Osteocyte (in vitro differentiated cells): ENCODE measurements at places on chromosomes 12 and 14.

DNA sequence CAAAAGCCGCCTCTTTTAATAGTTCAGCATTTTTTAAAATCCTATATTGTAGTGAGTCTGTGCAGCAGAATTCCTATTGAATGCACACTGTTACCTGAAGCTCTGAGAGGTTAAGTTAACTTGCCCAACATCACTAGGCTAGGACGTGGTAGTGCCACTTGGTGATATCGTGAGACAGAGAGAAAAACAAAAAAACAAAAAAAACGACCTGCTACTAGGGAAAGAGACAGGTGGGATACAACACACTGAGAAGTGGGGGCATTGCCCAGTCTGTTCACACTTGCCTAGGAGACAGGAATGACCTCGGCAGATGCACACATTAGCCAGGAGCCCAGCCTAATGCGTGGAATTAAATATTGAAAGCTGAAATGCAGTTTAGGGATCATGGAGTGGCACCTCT lies 129.7 kb upstream of the CCND2 start:
- H3K27me3 ChIP-seq = peaks cover 4% of the 10 kb centered on the region
- DNase-seq = no peak
- no peaks in the 10 kb centered on the region for H3K4me1 ChIP-seq
- H3K27ac ChIP-seq = no peak overlapping the region
- no peak overlapping the region for H3K4me3 ChIP-seq
- no peaks in the 10 kb centered on the region for H3K36me3 ChIP-seq

DNA sequence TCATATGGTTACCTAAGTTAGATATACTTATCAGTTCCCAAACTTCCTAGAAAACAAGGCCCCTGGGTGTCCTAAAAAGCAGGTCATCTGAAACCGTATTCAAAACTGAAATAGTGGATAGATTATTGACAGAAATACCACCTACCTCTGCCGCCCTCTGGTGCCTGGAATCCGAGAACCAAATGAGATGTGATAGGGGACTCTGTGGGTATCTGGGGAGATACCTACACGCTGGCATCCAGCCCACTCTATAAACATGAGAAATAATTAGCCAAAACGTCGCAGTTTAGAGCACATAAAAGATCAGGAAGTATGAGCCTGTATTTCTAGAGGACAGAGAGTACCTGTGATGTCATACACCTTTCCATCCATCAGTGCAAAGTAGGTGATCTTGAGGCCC lies 4.4 kb downstream of the ORMDL2 start:
- peaks cover 33% of the 10 kb centered on the region for H3K4me1 ChIP-seq
- no peak overlapping the region for H3K27ac ChIP-seq
- peaks cover 17% of the 10 kb centered on the region for H3K36me3 ChIP-seq
- no peak for DNase-seq
- H3K4me3 ChIP-seq = no peak overlapping the region
- H3K27me3 ChIP-seq = no peaks in the 10 kb centered on the region

GRCh38 chr14:104289507-104289906 lies 151.1 kb downstream of the KIF26A start:
- no peak overlapping the region for H3K4me3 ChIP-seq
- no peaks in the 10 kb centered on the region for H3K4me1 ChIP-seq
- H3K36me3 ChIP-seq = no peaks in the 10 kb centered on the region
- no peaks in the 10 kb centered on the region for H3K27me3 ChIP-seq
- no peak overlapping the region for H3K27ac ChIP-seq
- no peak for DNase-seq

GRCh38 chr12:126608607-126609175 lies 1543.5 kb downstream of the AACS start:
- no peaks in the 10 kb centered on the region for H3K27me3 ChIP-seq
- H3K4me3 ChIP-seq = no peak overlapping the region
- H3K36me3 ChIP-seq = no peaks in the 10 kb centered on the region
- no peak overlapping the region for H3K27ac ChIP-seq
- H3K4me1 ChIP-seq = no peaks in the 10 kb centered on the region
- DNase-seq = no peak

GRCh38 chr14:49549881-49550280 lies 36.3 kb downstream of the RPS29 start:
- no peaks in the 10 kb centered on the region for H3K4me1 ChIP-seq
- DNase-seq = peak; percentile 38
- no peaks in the 10 kb centered on the region for H3K36me3 ChIP-seq
- no peak overlapping the region for H3K4me3 ChIP-seq

DNA sequence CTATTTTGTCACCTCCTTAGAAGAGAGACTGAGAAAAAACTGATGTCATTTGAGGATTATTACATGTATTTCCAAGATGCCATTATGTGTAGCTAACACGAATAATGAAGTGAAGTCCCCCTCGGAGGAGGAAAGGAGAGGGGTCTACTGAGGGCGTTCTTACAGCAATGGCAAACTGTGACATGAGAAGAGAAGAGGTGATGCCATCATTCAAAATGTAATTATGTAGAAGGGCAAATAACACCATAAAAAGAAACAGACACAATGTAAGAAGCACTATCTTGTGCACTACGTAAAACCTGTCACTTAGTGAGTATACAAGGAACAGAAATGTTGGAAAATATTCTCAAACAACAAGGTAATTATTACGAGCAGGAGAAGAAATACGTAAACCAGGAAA lies 126.5 kb downstream of the NELL2 start:
- H3K36me3 ChIP-seq = no peaks in the 10 kb centered on the region
- no peak for DNase-seq
- no peak overlapping the region for H3K4me3 ChIP-seq
- H3K27ac ChIP-seq = no peak overlapping the region

GRCh38 chr12:82866946-82867345 lies 180.2 kb downstream of the TMTC2 start:
- H3K27me3 ChIP-seq = no peaks in the 10 kb centered on the region
- H3K4me3 ChIP-seq = no peak overlapping the region
- H3K4me1 ChIP-seq = peaks cover 24% of the 10 kb centered on the region
- H3K27ac ChIP-seq = no peak overlapping the region
- H3K36me3 ChIP-seq = peaks cover 7% of the 10 kb centered on the region

GRCh38 chr12:79058342-79058741 lies 193.8 kb downstream of the SYT1 start:
- H3K36me3 ChIP-seq = no peaks in the 10 kb centered on the region
- H3K4me3 ChIP-seq = no peak overlapping the region
- DNase-seq = no peak
- no peaks in the 10 kb centered on the region for H3K27me3 ChIP-seq

- no peaks in the 10 kb centered on the region for H3K36me3 ChIP-seq
- H3K27me3 ChIP-seq = no peaks in the 10 kb centered on the region
- H3K4me3 ChIP-seq = no peak overlapping the region
- peaks cover 3% of the 10 kb centered on the region for H3K4me1 ChIP-seq
Observed at GRCh38 chr14:85093631-85094330, 436.2 kb upstream of the FLRT2 start.

DNA sequence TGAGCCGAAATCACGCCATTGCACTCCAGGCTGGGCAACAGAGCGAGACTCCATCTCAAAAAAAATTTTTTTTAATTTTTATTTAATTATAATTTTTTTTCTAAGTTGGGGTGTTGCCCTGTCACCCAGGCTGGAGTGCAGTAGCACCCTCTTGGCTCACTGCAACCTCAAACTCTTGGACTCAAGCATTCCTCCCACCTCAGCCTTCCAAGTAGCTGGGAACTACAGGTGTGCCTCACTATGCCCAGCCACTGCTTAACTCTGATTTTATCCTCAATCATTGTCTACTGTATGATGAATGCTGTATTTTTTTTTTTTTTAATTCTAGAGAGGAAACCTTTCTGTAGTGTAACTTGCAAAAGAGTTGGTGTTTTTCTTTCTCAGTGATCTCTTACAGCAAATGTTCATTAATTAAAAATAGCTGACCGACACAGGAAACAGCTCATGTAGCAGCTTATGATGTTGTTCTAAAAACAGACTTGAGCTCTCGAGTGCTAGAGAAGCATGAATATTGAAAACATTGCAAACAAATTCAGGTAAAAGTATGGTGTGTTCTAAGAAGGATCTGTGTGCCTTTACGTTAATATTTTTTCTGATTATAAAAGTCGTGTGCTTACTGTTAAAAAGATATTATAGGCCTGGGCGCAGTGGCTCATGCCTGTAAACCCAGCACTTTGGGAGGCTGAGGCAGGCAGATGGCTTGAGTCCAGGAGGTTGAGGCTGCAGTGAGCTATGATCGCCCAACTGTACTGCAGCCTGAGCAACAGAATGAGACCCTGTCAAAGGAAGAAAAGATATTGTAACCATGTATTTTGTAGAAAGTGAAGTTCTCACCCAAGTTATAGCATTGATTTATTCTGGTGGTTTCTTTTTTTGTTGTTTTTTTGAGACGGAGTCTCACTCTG lies 68.9 kb downstream of the FGD4 start:
- no peak overlapping the region for H3K27ac ChIP-seq
- no peak overlapping the region for H3K4me3 ChIP-seq
- peaks cover 2% of the 10 kb centered on the region for H3K4me1 ChIP-seq
- H3K27me3 ChIP-seq = no peaks in the 10 kb centered on the region
- no peak for DNase-seq
- no peaks in the 10 kb centered on the region for H3K36me3 ChIP-seq

- no peak overlapping the region for H3K27ac ChIP-seq
- H3K36me3 ChIP-seq = peaks cover 23% of the 10 kb centered on the region
- no peak overlapping the region for H3K4me3 ChIP-seq
- H3K27me3 ChIP-seq = no peaks in the 10 kb centered on the region
- no peak for DNase-seq
Observed at GRCh38 chr12:120455302-120455701, 9.1 kb downstream of the GATC start.
